ENCODE measurements at places on chromosomes 13 and 19.

GRCh38 chr19:17860993-17861360 is 1.3 kb downstream of the RPL18A start:
- DNase-seq = no peak

- no peak for DNase-seq
Measured at GRCh38 chr13:41851351-41851750, 109.6 kb downstream of the VWA8 start.

DNA sequence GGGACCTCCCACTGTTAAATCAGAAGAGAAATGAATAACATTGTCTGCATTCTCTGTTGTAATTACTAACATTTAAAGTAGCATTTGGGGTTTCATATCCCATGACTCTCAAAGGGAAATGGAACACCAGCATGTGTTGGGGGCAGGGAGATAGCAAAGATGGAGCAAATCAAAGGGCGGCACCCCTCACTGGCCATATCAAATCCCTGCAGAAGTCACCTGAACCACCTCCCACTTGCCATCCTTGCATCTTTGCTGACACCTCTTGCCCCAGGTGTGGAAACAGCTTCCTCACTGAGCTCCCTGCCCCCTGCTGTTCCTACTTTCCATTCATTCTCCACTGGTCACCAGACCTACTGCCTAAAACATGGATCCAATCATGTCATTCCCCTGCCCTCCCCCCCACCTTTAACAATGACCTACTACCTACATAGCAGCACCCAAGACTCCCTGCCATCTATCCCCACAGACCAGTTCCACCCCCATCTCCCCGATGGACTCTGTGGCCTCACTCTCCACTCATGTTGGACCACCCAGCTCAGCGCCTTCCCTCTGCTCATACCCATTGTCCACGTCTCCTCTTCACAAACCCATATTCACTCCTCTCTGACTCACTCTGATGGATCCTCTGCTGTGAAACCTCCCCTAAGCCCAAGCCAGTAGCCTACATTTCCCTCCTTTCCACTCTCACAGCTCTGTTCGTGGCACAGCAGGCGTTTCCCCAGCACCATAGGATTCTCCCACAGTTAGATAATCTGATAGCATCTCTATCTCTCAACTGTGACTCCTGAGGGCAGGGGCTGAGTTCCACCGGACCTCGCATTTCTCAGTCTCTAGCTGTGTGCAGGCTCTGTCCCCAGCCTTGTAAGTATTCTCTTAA is 55.9 kb downstream of the DLEU7 start:
- DNase-seq = no peak

DNA sequence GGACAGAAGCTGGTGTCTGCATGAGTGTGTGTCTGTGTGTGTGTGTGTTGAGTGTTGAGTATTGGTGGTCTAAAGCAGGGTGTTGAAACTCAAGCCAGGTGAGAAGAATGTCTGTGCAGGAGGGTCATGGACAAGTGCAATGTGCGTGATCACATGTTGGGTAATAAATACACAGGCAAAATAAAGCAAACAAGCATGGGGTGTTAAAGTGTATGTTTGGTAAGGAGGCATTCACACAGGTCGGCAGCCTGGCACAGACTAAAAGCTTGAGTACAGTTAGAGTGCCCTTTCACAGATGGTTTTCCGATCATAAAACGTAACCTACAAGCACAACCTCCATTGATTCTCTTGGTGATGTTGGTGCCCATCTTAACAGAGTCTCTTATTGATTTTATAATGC is 476.9 kb upstream of the KLHL1 start:
- DNase-seq = no peak
